ENCODE measurements at places on chromosomes 16 and 17.
A peak's percentile ranks its signal among the peaks of the same experiment; 100 is the strongest.

GRCh38 chr16:26645614-26646013 lies 421.1 kb upstream of the C16orf82 start:
- peak; percentile 41 for DNase-seq

DNA sequence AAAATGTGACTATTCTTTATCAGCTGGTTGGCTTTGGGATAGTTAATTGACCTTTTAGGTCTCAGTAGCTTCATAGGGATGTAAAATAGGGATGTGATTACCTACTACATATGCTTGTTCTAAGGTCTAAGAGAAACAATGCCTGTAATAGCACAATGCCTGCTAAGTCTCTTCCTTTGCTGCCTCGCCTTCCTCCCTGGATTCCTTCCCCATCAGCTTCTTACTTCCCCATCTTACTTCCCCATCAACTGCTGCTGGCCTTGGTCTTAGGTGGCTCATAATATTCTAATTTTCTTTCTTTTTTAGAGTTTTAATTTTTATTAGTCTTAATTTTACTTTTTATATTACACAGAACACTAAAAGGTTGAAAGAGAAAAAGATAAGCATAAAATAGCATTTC lies 59.2 kb upstream of the GOT2 start:
- no peak for DNase-seq

DNA sequence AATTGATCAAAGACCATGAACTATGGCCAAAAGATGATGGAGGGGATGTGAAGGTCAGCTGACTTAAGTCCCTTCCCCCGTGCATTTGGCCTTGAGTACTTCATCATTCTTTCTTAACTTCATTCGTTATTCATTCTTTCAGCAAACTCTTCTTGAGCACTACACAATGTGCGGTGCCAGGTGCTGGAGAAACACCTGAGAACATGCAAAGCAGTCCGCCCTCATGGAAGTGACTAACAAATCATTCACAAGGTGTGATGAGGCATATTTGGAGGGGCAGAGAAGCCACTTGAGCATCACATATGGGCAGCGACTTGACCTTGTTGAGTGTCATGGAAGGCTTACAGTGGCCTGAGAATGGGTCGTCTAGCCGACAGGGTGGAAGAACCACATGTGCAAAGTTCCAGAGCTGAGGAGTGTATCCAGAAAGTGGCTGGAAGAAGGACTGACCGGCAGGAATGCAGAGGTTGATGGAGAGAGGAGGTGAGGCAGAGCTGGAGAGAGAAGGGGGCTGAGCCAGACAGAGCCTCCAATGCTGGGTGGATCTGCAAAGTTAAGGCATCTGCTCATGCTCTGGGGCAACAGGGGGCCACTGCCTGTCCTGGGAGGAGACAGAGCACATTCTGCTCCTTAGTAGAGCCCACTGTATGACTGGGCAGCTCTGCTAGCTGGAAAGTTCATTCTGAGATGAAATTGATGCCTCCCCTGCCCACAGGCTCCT lies 25.1 kb upstream of the EIF1 start:
- DNase-seq: no peak

GRCh38 chr16:8864480-8865110 lies 4.2 kb downstream of the CARHSP1 start:
- DNase-seq: no peak

GRCh38 chr17:47009759-47010594 lies 30.9 kb upstream of the RPRML start:
- no peak for DNase-seq

- no peak for DNase-seq
Observed at GRCh38 chr16:14485121-14485551, 144.9 kb downstream of the PARN start.

GRCh38 chr17:40605306-40605705 lies 40.0 kb upstream of the CCR7 start:
- peak; percentile 56 for DNase-seq

DNA sequence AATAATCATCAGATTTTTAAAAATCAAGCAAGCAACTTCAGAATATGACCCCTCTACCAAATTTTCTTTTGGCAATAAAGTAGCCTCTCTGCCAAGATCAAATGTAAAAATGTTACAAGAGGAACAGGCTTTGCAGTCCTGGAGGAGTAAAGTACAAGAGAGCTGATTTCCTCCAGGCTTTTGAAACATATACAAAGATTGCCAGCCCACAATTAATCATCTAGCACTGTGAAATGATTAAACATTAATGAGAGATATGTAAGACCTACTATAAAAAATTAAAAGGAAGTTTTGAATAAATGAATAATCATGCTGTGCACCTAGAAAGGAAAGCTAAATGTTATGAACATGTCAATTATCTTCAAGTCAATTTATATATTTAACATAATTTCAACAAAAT lies 26.3 kb downstream of the TXNDC11 start:
- DNase-seq: no peak

DNA sequence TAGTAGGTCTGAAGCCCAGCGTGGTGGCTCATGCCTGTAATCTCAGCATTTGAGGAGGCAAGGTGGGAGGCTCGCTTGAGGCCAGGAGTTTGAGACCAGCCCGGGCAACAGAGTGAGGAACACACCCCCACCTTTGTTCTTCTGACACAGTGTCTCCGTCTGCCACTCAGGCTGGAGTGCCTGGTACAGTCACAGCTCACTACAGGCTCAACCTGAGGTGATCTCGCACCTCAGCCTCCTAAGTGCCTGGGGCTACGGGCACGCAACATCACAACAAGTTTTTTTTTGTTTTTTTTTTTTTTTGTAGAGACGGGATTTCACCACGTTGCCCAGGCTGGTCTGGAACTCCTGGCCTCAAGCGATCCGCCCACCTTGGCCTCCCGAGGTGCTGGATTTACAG lies 6.7 kb upstream of the TLCD3A start:
- DNase-seq: no peak

DNA sequence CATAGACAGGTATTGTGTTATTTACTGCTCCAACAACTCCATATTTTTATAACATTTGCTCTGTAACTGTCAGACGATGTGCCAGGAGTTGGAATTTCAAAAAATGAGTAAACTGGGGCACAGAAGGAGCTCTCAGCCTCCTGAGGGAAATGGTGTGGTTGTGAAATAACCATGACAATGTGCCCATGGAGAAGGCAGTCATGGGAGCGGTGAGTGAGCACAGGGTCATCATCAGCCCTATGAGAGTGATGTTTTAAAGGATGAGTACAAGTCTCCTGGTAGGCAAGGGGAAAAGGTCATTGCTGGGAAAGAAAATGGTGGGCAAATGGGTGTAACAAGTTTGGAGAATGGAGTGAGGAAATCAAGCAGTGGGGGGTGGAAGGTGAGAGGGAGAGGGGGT lies 115.0 kb upstream of the SEC14L1 start:
- DNase-seq: no peak

- no peak for DNase-seq
Observed at GRCh38 chr17:35614810-35615209, 27.7 kb downstream of the AP2B1 start.

GRCh38 chr16:14548933-14549788 lies 80.9 kb downstream of the PARN start:
- DNase-seq: no peak

DNA sequence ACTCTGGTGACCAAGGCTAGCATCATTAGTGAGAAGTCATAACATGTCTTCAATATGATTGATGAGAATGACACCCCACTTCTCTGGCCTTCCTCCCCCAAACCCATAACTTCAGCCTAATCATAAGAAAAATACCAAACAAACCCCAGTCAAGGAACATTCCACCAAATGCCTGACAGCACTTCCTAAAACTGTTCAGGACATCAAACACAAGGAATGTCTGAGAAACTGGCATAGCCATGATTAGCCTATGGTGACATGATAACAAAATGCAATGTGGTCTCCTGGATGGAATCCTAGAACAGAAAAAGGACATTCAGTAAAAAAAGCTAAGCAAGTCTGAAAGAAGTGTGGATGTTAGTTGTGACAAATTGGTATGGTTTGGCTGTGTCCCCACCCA lies 24.7 kb upstream of the TBX4 start:
- DNase-seq: no peak

- DNase-seq: no peak
Observed at GRCh38 chr16:83447560-83447959, 360.2 kb upstream of the HSBP1 start.

DNA sequence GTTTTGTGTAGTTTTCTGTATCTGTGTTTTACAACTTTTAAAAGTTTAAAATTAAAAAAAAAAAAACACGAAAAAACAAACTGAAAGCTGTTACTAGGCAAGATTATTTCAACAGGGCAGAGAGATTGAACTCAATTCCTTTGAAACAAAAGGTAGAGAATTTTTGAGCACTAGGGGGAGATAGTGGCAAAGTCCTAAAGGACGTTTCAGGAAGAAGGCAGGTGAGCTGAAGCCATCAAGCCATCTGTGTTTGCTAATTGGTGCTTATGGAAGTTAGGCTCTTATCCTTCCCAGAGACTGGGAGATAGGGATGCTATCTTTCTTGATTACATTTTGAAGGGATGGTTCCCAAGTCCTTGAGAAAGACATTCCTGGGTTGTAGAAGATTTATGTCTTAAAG lies 70.6 kb upstream of the CLEC3A start:
- DNase-seq: no peak

GRCh38 chr17:17223736-17224135 lies 13.2 kb downstream of the FLCN start:
- DNase-seq: no peak

DNA sequence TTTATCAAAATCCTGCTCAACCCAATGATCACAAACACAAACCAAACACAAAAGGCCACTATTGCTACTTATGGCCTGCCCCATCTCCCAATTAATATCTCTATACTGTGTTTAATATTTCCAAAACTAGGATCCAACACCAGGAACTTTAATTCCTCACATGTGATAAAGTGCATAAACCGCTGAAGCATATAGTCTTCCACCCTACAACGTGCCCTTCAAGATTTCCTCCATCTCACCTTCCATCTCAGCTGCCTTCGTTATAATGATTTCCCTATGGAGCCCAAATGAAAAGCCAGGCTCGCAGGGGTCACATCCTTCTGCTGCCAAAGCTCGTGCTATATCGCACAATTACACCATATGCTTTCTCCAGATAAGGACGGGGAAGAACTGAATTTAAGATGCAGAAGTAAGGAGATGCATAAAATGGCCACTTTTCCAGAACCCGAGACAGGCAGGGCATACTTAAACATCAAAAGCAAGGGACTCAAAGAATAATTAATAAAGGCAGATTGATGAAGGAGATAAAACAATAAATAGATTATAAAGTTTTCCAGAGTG lies 1.8 kb downstream of the MYH10 start:
- no peak for DNase-seq

GRCh38 chr16:82639666-82640336 lies 13.0 kb downstream of the CDH13 start:
- DNase-seq: peak; percentile 51

DNA sequence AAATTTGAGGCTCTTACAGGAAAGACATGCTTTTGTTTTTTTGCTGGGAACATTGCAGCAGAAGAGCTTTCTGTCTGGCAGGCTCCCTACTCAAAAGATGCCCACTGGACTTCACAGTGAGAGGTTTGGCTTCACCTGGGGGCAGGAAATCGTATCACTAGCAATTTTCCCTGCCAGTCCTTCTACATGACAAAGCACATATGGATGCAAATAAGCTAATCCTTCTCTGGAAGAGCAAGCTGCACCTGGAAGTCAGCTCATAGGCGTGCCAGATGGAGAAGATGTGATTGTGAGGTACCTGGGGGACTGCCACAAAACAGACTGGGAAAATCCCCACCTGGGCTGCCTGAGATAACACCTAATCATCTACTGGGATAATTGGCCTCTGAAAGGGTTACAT lies 195.0 kb upstream of the CPHXL start:
- DNase-seq: no peak

GRCh38 chr16:89357055-89357816 lies 133.1 kb downstream of the ANKRD11 start:
- DNase-seq: peak; percentile 34

DNA sequence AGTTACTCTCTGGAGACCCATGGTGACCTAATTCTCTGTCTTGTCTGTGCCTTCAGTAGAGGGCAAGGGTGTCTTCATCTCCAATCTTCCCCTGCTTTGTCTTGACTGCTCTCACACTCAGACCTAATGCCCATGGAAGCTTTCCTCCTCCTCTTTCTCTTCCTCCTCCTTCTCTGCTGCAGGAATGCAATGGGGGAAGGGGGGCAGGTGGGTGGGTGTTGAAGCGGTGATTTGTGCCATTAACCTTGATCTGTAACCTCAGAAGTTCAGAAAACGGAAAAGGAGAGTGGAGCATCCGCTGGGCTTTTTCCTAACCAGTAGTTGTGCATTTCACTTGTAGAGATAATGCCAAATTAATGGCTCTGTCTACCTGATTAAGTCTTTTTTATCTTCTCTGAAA lies 172.3 kb upstream of the CDH11 start:
- DNase-seq: no peak

DNA sequence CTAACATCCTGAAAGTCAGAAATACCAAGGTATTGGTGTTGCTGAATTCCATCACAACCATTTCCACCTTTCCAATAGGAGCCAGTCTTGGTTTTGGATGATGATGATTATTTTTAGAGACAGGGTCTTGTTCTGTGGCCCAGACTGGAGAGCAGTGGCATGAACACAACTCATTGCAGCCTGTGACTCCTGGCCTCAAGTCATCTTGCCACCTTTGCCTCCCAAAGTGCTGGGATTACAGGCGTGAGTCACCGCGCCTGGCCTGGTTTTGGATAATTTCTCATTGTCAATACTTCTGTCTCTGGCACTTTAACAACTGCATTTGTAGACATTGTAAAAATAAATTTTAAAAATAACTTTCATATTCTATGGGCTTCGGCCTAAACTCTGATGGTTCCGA lies 22.6 kb downstream of the STAT5B start:
- DNase-seq: no peak

- DNase-seq: no peak
Observed at GRCh38 chr16:57156351-57156703, 29.5 kb downstream of the PSME3IP1 start.

DNA sequence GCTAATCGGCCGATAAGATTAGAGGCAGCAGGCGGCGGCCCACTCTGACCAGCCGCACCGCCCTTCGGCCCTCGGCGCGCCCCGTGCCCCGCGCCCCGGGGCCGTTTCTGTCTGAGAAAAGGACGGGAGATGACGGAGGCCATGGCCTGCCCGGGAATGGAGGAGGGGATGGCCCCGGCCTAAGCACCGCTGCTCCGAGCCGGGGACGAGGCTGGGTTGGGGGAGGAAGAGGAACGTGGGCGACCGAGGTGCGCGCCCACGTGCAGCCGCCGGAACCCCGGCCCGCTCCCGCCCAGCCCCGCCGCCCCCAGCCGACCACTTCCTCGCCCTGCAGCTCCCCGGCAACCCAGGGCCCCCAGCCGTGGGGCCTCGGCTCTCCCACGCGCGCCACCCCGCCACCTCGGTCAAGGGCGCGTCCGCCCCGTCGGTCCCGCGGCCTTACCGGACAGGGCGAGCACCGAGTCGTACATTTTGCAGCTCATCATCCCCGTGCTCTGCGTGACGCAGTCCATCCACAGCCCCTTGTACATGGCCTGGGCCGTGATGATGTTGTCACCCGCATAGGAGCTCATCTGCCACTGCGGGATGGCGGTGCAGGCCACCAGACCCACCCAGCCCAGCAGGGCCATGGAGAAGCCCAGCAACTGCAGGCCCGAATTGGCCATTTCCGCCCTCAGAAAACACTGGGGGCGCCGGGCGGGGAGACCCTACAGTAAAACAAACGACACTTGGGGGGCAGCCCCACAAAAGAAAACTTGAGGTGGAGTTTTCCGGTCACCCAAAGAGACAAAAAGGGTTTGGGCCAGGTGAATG lies 693 bp downstream of the CLDN7 start:
- no peak for DNase-seq

GRCh38 chr16:23784811-23785447 lies 30.1 kb downstream of the CHP2 start:
- DNase-seq: no peak

- no peak for DNase-seq
Observed at GRCh38 chr17:3594051-3594800, 15.0 kb downstream of the TRPV1 start.

All from stimulated activated CD4-positive, alpha-beta T cell treated with anti-CD3 and anti-CD28 coated beads, Interleukin-12 subunit alpha, Interleukin-12 subunit beta, amount 100 ng/mL, for 24 hours (primary cell).